T-helper 1 cell (primary cell): ENCODE measurements at places on chromosomes 6 and 20.

- no peak for DNase-seq
Measured at GRCh38 chr6:21461844-21462518, 131.6 kb upstream of the SOX4 start.

DNA sequence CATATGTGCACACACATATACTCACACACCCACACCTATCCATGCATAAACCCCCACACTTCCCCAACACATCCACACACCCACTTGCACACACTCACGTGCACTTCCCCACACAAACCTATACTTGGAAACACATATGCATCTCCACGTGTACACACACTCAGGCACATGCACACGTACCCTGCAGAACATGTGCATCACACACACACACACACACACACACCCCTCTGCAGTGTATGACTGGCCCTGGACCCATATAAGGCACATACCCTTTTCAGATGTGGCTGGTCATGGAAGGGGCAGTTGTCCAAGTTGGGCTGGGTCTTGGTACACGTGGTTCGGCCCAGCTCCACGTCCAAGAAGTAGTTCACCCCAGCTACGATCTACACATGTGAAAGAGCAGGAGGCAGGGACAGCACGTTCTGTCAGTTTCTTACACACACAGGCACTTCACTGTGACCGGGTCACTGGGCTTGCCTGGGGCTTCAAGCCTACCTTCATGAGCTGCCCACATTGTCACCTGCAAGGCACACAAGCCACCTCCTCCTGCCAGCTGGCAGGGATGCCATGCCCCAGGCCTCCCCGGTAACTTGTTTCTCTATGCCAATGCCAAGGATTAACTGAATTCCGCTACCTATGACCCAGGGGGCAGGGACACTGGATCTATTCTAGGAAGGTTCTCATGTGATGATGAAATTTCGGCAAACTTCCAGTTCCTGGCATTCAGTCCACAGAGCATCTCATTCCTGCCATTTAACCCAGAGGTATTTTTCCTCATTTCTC, 2.6 kb downstream of the CST3 start:
- no peak for DNase-seq

- no peak for DNase-seq
Measured at GRCh38 chr6:144683216-144684070, 398.3 kb downstream of the UTRN start.

GRCh38 chr20:40416274-40416673, 272.8 kb downstream of the MAFB start:
- no peak for DNase-seq

- DNase-seq, result no peak
Measured at GRCh38 chr6:40626886-40627285, 39.7 kb upstream of the LRFN2 start.

DNA sequence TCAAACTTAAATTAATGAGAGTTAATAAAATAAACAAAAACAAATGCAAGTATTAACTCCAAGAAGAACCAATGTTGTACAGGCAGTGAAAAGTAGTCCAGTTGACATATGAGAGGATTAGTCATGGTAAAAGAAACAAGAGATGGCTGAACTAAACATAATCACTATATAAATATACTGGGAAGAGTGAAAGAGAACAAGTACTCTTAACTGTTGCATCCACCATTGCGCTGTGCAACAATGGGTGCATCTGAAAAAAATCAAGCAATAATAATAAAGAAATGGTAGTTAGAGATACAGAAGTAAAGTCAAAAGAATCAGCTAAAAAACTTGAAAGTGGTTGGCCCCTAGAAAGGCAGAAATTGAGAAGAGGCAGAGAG, 16.6 kb downstream of the HLA-F start:
- no peak for DNase-seq

GRCh38 chr20:10047427-10047826, 12.6 kb downstream of the ANKEF1 start:
- no peak for DNase-seq

- no peak for DNase-seq
Measured at GRCh38 chr6:16723826-16724225, 37.4 kb downstream of the ATXN1 start.

DNA sequence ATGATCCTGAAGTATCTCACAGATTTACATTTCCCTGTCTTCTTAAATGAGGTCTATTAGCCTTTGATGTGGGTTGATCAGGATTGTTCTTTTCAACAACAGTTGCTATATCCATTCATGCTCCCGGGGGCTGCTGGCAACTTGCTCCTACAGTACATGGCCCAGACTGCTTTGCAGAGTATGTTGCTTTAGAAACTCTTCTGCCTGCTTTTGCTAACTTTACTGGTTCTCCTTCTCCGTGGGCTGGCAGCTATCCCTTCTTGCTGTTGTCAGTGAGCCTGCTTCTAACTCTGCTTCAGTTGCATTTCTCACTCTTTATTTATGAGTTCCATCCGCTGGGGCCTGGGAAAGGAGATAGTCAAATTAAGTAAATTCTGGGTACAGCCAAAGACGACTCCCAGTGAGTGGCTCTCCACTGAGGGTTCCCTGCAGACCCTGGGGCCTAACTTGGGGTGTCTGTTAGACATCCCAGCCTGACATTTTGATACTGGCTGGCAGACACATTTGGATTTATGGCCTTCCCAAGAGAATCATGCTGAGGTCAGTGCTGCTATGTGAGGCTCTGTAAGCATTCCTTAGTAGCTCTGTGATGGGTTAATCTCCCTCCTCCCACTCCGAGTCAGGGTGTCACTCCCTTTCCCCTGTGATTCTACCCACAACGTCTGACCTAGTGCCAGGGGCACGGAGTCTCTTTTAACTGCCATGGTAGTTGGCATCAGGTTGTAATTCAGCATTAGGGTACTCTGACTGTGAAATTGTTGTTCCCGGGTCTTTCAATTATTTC, 73.6 kb downstream of the SLX4IP start:
- DNase-seq, result no peak

DNA sequence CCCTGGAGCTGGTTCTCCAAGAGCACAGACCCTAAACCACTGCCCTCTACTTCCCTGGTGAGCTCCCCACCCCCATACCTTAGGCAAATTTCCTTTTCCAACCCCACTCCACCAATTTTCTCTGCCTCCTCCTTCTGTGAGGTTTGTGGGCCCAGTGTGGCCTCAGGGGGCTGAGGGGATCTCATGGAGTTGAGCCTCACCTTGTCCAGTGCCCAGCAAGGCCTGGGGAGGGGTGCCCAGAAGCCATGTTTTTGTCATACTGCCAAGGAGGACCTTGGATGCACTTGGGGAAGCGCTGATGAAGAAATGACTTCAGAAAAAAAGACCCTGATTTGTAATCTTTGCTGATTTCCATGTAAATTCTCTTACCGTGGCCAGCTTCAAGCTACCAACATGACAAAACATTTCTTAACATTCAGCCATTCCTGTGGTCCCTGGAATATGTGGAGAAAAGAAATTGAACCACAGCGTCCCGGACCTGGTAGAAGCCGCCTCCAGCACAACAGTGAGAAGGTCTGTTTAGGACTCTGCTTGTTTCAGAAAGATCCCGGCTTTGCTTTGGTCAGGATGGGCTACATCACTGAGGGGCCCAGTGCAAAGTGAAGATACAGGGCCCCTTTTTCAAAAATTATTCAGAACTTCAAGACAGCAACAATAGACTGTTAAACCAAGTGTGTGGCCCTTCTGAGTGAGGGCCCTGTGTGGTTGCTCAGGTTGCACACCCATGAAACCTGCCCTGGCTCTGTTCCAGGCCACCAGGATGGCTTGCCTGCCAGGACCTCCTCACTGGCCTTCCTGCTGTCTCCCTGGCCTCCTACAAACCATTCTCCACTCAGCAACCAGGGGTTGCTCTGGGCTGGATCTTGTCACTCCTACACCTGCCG, 52.5 kb downstream of the CHMP4B start:
- DNase-seq, result no peak

DNA sequence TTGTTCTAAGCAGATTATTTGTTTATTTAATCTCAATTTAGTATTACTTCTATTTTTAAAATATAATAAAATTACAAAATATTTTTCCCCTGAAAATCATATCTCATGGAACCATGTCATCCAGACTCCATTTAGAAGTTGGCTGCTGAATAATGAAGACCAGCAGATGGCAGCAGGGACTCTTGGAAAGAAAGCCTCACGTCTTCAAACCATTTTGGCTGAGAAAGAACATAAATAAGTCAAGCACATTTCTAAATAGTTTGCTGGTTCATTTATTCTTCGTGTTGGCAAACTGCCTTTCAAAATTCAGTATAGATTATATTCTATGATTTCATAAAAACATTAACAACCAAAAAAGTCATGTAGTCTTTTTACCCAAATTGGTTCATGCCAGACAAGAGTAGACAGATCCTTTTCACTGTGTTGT, 71.7 kb downstream of the RCAN2 start:
- DNase-seq, result no peak

DNA sequence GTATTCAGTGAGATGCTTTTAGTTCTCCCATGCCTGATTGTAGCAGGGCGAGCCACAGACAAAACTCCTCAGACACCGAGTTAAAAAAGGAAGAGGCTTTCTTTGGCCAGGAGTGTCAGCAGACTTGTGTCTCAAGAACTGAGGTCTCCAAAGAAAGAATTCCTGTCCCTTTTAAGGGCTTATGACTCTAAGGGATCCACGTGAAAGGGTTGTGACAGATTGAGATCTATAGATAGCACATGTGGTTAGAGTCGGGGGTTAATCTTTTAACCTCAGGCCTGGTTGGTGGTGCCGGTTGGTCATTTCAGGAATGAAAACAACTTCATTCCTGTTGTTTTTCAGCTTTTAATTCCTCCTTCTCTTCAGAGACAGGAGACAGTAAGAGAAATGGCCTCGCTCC, 168.8 kb upstream of the GRIK2 start:
- no peak for DNase-seq

GRCh38 chr20:50304501-50304856, 113.8 kb downstream of the CEBPB start:
- DNase-seq, result no peak
